ENCODE measurements at places on chromosomes 3 and 15.

- DNase-seq, result no peak
Observed at GRCh38 chr3:102722317-102722716, 287.5 kb downstream of the ZPLD1 start.

DNA sequence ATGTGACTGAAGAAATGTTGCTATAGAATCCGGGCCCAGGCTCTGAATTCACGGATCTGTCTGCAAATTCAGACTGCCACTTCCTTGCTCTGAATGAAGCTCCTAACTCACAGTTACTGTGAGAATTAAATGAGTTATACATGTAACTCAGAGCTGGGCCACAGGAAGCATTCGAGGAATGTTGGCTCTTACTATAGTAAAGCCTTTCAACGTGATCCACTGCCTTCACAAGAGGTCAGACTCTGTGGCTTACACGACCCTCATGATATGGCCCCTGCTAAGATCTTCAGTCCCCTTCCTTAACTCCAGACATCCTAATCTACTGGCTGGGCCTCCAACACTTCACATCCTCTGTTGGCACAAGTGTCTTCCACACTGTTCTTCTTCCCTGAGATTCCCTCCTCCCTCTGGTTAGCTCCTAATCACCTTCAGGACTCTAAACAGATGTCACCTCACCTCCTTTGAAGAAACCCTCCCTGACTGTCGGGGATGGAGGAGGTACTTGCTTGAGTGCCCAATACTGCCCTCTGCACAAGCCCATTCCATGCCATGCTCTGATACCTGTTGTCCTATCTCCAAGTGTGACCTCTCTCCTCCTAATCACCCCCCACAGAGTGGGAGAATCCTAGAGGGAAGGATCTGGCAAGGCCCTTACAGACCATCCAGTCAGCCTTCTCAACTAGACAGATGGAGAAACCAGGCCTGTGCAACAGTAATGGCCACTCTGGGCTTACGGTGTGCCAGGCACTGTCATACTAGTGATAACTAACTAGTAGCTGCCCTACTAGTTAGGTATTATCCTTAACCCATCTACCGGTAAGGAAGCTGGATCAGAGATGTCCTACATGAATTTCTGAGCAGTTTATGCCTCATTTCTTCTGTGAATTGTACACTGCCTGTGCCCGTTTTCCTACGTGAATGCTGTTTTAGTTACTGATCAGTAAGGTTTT is 1.3 kb downstream of the ACTR8 start:
- no peak for DNase-seq

GRCh38 chr15:92989470-92989869 is 89.3 kb downstream of the CHD2 start:
- no peak for DNase-seq

DNA sequence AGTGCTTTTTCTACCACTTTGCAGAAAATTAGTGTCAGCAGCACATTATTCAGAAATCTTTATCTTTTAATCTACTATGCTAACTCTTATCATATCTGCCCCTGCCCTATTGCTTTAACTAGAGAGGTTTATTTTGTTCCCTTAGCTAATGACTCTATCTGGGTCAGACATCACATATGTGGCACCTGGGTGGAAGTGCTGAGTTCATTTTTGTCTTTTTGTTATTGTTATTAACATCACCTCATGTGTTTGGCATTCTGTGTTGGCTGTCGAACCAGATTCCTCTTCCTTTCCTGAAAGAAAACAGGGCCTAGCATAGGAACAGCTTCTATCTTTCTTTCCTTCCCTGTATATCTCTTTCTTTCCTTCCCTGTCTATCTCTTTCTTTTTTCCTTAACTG is 100.7 kb downstream of the RBMS3 start:
- peak; percentile 56 for DNase-seq

DNA sequence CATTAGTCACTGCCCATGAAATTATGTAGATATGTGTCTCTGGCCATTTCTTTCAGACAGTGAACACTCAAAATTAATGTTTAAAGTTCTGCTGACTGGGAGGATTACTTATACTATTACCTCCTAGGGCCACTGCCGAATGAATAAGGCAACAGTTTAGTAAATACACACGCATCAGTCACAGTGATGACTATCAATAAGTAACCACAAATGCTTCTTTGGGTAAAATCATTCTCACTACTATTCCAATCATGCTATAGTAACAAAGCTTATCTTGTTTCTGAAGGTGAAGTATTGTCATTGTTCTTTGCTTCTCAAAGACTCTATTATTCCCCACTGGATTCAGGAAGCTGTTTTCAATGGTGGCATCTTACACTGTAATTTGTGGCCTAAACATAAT is 478.8 kb downstream of the EPHA3 start:
- no peak for DNase-seq

GRCh38 chr15:61835496-61836106 is 224.6 kb downstream of the VPS13C start:
- peak; percentile 35 for DNase-seq
